ENCODE measurements at places on chromosomes 13 and 19. TPM values are rescaled to one million over a fixed set of nuclear protein-coding genes. Genes with fewer than 3 reads are reported as not detected.

DNA sequence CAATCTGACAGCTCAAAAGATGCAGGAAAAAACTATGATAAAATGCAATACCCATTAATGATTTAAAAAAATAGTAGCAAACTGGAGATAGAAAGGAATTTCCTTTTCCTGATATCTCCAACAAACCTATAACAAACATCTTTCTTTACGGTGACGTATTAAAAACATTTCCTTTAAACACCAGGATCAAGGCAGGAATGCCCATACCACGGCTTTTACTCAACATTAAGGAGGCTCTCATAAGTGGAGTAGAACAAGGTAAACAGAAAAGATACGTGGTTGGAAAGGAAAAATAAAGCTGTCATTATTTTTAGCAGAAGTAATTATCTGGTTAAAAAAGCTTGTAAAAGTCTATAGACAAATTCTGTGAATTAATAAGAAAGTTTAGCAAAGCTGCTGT lies 61.1 kb downstream of the MIPEP start:
- no peak for DNase-seq

- DNase-seq: no peak
Measured at GRCh38 chr19:27821418-27822018, 1391.4 kb downstream of the UQCRFS1 start.

C19orf85 gene
- total RNA-seq: 1.2 TPM

CCDC106 gene
- 20.0 TPM for total RNA-seq

CDC34 gene
- total RNA-seq: 112 TPM

SUGP1 gene
- 99.7 TPM for total RNA-seq

ZNF471 gene
- not detected for total RNA-seq

DNA sequence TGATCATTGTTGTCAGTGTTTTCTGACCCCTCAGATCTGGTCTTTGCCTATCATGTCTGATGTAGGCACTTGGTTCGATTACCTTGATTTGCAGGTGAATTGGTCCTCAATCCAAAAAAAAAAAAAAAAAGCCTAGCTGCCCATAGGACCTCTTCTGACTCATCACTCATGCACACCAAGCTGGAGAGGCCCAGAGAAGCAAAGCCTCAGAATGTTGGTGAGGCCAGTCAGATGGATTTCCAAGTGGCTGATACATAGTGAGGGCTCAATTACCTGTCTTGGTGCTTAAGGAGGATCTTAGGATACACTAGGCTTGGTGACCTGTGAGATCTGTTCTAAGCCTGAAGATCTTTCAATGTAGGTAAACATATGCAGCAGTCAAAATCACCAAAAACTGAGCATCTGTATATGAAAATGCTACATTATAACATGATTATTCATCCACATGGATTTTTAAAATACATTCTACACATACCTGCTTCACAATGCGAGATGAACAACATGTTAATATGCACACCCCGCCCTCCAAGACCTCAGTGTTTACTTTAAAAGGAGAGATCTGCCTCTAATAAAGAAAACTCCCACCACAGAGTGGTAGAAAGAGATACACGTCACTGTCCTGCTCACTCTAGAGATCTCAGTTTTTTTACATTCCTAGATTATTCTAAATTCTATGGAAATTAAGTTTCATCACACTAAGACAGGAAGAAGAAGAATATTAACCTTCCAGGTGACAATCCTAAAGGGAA lies 79.9 kb upstream of the RAP2A start:
- DNase-seq: no peak

- DNase-seq: peak; percentile 69
Measured at GRCh38 chr13:45361596-45362206, 20.7 kb upstream of the TPT1 start.

- DNase-seq: peak; percentile 55
Measured at GRCh38 chr19:41541990-41542584, 33.9 kb upstream of the CEACAM21 start.
